ENCODE measurements at places on chromosomes 1 and 21.

GRCh38 chr1:112579801-112580510, 39.0 kb downstream of the ST7L start:
- DNase-seq: peak; percentile 23

DNA sequence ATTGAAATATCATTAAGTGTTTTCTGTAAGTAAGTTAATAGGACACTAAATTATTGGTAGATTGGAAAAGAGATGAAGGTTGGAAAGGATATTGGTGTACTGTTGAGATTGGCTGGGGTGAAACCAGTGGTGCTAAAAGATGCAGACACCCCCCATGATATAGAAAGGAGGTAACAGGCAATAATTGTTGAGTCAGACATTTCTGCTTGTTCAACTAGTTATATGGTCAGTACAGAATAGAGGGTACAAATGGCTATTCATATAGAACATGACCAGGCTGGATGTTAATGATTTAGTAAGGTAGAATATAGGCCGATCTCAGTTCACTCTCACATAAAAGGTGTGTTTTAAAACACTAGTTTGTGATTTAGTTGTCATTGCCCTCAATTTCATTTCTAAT, 104.5 kb downstream of the POU2F1 start:
- no peak for DNase-seq

DNA sequence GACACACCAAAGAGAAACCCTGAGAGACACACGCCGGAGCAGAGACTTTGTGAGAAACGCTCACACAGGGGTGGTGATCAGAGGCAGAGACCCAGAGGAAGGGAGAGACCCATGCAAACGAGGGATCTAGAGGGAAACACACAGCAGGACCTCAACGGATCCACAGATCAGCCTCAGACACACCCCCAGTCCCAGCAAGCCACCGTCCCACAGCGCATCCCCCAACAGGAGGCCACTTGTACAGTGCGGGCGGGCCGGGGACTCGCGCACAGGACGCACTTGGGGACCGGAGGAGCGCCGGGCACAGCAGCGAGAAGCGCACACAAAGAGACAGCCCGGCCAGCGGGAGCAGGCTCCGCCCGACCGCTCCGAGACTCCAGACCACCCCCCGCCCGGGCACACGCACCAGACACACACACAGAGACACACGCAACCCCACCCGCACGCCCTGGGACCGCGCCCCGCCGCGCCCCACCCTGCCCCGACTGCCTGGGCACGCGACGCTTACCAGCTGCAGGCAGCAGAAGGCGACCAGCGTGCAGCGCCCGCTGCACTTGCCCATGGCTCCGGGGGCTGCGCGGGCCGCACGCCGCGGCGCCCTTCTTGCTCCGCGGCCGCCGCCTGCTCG, 587 bp downstream of the NKAIN1 start:
- no peak for DNase-seq

DNA sequence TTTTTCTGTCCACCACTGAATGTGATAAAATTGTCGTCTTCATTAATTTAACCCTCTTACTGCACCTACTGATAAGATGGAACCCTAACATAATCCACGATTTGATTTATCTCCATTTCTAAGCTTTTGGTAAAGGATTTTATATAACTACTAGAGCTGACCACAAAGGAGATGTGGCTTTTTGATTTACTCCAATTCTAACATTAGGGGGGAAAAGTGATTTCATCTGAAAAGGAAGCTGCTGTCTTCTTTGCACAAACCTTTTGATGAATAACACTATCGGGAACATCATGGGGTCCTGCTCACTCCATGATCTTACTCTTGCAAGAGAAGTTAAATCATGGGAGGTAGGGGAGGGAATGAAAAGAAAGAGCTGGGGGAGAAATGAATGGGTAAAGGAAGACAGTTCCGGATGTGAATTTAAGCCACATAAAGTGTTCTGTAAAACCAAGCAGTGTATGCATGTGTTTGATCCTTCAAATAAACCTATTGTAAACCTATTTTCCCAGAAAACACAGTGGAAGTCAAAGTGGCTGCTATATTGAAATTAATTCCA, 161.8 kb downstream of the GABPA start:
- no peak for DNase-seq

DNA sequence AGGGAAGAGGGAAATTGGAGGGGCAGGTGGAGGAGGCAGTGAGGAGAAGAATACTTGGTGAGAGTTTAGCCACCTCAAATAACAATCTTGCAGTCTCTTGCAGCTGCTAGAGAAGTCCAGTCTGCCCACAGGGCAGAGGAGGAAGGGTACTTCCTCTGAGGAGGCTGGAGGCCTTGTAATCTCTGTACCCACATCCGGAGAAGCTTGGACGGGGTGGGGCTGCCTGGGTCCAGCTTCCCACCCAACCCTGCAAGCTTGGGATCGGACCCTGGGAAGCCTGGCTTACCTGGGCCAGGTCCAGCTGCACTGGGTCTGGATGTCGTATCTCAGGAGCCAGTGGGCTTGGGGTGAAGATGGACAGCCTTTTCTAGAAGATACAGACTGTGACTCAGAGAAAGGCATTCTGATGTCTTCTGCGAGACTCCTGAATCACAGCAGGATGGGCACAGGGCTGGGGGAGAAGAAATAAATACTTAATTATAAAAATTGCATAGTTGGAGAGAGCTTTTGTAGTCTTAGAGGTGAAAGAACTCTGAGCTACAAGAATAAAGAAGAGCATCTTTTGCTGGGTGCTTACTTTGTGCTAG, 111.8 kb upstream of the JUN start:
- peak; percentile 50 for DNase-seq
